T-helper 9 cell (primary cell): ENCODE measurements at places on chromosomes 16 and 17.

DNA sequence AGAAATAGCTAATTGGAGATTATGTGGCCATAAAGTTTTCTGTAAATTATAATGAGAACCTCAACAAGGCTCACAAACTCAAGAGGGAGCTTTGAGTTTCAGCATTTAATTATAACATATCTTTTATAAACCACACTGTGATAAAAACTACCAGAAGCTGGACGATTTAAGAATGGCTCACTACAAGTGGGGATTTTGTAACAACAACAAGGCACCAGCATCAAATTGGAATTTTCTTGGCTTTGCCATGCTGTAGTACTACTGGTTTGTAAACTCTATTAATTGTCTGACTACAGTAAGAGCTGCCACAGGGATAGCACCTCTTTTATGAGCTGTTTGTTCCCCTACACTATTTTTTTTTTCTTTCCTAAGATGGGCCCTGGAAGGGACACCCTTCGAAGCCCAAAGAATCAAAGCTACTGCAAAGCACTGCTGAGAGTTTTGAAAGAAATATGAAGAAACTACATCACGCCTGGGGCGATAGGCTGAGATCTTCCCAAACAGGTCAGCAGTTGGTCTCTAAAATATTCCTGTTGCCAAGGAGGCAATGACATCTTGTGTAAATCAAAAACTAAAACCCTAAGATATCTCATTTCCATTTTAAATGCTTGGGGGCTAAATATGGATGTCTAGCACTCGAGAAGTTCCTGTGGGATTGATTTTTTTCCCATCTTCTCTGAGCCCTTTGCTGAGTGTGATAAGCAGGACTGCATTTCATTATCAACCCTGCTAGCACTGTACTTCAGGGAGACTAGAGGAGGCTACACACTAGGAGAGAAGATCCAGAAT lies 40.9 kb downstream of the SKAP1 start:
- no peak for DNase-seq

DNA sequence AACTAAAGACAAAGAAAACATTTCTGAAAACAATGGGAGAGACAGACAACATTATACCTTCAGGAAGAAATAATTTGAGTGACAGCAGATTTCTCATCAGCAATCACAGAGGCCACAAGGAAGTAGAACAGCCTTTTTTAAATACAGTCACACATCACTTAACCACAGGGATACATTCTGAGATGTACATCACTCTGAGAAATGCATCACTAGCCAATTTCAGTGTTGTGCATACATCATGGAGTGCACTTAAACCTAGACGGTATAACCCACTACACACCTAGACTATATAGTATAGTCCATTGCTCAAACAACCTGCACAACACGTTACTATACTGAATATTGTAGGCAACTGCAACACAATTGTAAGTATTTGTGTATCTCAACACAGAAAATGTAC lies 24.9 kb upstream of the ALOX12 start:
- DNase-seq = no peak

- DNase-seq = no peak
Measured at GRCh38 chr17:1385861-1386260, 14.2 kb downstream of the YWHAE start.

GRCh38 chr16:51150165-51150887 lies 744 bp downstream of the SALL1 start:
- DNase-seq = no peak

- no peak for DNase-seq
Measured at GRCh38 chr16:77790912-77791311, 2.5 kb downstream of the VAT1L start.

DNA sequence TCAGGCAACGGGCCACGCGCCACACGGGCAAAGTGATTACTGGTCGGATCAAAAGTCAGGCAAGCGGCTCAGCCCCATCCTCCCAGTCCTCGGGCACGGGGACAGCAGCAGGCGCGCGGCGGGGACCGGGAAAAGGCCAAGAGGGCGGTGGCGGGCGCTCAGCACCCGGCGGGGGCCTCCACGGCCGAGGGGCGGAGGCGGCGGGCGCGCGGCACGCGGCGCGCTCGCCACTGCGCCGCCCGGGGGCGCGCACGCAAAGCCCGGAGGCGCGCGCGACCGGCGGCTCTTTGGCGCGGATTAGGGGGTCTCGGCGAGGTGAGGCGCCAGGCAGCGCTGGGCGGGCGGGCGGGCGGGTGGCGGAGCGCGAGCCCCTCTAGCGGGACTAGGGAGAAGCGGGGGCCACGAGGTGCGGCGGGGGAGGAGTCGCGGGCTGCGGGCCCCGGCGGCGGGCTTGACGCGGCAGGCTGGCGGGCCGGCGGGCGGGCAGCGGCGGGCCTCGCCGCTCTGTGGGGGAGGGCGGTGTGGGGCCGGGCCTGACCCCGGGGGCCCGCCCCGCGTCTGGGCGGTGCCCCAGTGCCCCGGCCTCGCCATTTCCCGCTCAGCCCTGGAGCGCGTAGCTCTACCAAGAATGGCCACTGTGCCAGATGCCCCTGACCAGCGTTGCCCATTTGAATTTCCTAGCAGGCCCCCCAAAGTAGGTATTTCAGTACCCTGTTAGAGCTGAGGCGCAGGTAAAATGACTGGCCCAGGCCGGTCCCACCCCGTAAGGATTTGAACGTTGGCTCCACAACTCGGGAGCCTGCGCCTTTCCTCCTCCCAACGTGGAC lies at the start of the genes ACACA and TADA2A:
ACACA (minus strand) TSS at position 202 of the 827 bp plus-strand sequence. CDS start 537 bp downstream, outside the sequence.
TADA2A (plus strand) TSS at position 252 of the 827 bp plus-strand sequence. CDS start 4,480 bp downstream, outside the sequence.
- peak; percentile 63 for DNase-seq

GRCh38 chr17:17231621-17232302 lies 5.2 kb downstream of the FLCN start:
- no peak for DNase-seq

- no peak for DNase-seq
Measured at GRCh38 chr17:56148333-56148732, 4.9 kb upstream of the ANKFN1 start.

- no peak for DNase-seq
Measured at GRCh38 chr17:82577300-82577699, 57.8 kb downstream of the FOXK2 start.

DNA sequence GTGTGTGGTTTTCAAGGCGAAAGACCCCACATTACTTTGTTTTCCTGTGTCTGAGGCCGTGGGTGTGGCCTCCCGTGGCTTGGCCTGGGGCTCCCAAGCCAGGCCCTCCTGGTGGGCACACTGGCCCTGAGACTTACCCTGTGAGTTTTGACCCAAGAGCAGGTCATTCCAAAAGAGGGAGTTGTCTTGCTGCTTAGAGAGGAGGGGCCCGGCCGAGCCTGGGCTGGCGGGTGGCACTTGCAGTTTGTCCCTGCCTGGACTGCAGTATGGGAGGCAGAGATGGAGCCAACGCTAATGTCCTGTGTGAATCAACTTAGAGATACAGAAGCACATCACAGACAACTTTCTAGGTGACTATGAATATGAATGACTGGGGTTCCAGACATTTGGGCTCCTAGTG lies 22.7 kb downstream of the PLEKHG4 start:
- no peak for DNase-seq

- DNase-seq = no peak
Measured at GRCh38 chr16:20844054-20844453, 37.7 kb downstream of the REXO5 start.
